Dorsolateral prefrontal cortex (tissue), 122 donors: ENCODE measurements at places on chromosomes 5 and 9.

GRCh38 chr9:87122947-87123685, 175.8 kb upstream of the GAS1 start:
- no peak for DNase-seq

- DNase-seq: no peak
These were observed 1306.5 kb upstream of the CDH9 start for GRCh38 chr5:28344836-28345433.

DNA sequence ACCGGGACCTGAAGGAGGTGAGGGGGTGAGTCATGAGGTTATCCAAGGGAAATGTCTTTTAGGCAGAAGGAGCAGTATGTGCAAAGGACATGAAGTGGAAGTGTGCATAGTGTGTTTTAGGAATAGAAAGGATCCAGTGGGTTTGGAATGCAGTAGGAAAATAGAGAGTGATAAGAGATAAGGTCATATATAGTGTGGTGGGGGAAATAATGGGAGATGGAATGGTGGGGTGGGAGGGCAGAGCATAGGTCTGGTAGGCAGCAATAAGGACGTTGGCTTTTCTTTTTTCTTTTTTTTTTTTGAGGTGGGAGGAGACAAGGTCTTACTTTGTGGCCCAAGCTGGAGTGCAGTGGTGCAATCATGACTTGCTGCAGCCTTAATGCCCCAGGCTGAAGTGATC, 17.8 kb downstream of the SNX24 start:
- DNase-seq: no peak

DNA sequence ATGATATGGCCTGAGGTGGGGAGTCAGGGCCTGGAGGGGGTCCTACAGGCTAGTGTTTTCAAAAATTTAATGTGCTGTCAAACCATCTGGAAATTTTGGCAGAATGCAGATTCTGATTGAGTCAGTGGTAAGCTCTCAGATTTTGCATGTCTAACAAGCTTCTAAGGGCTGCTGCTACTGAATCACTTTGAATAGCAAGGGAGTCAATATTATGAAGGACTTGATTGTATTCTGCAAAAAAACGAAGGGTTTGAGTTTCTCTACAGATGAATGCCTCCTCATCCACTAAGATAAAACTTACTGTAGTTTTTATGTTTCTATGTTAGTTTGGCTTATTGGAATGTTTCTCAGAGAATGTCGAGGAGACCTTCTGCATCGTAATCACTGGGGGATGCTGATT, 179.5 kb downstream of the TMEM38B start:
- DNase-seq: no peak

- DNase-seq: no peak
These were observed 860.9 kb downstream of the TAF11L14 start for GRCh38 chr5:18495157-18495556.

DNA sequence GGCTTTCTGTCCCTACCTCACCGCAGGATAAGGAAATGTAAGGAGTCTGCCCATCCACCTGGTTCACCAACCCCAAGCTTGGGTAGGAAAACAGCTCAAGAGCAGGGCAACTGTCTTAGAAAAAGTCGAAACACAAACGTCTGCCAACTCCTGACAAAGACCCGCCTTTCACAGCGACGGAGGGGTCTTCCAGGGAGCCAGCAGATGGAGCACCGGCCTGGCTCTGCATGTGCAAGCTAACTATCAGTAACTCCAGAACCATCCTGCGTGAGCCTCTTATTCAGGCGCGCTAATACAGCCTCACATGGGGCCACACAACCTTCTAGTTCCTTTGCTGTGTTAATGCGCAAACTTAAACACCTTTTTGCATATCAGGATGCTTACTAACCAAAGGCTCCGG, 26.9 kb downstream of the CAMSAP1 start:
- no peak for DNase-seq

GRCh38 chr5:15601853-15602252, 101.9 kb downstream of the FBXL7 start:
- DNase-seq: no peak

- peak; percentile 39 for DNase-seq
These were observed 24.7 kb downstream of the ZFR start for GRCh38 chr5:32419791-32420190.

GRCh38 chr9:124743686-124744348, 27.3 kb downstream of the NR6A1 start:
- no peak for DNase-seq

GRCh38 chr5:83586874-83587776, 115.6 kb downstream of the VCAN start:
- no peak for DNase-seq

- no peak for DNase-seq
These were observed 121.0 kb downstream of the NREP start for GRCh38 chr5:111635916-111636570.

- DNase-seq: no peak
These were observed 24.3 kb downstream of the CPLX2 start for GRCh38 chr5:175895686-175896102.

DNA sequence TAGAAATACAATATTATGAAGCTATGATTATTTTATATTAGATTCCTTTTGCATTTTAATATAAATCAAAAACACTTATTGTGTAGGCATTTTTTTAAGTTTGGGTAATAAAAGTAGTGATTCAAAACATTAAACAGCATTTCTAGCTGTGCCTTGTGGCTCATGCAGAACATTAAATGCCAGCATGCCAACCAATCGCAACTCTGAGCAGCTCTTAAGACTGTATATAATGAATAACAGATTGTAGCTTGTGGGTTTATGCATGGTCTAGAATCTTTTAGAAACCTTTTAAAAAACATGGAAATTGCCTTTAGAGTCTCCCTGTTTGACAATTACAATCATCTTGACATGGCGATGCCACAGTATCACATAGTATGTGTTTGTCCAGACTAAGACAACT, 903.8 kb downstream of the EFNA5 start:
- no peak for DNase-seq

GRCh38 chr9:105757496-105758251, 63.3 kb downstream of the TMEM38B start:
- DNase-seq: no peak
